ENCODE measurements at places on chromosomes 7 and 10.
A peak's percentile ranks its signal among the peaks of the same experiment; 100 is the strongest.

- DNase-seq: no peak
Observed at GRCh38 chr10:73969224-73969841, 28.6 kb upstream of the VCL start.

DNA sequence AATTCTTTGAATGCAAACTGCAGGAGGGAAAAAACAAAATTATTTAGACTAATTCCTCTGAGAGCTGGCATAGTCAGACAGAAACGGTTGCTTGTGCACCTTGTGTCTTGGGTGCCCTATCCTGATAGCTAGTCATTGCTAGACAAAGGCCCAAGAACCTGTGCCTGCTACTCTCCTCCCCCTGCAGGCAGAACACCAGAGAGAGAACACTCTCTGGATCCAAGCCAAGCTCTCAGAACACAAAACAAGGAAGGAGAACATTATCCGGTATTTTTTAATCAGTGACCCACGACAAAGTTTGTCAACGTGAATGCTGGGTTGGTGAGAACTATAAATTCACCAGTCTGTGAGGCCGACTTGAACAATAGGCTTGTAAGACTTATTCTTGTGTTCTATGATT is 18.8 kb upstream of the PPP1R9A start:
- DNase-seq: no peak

DNA sequence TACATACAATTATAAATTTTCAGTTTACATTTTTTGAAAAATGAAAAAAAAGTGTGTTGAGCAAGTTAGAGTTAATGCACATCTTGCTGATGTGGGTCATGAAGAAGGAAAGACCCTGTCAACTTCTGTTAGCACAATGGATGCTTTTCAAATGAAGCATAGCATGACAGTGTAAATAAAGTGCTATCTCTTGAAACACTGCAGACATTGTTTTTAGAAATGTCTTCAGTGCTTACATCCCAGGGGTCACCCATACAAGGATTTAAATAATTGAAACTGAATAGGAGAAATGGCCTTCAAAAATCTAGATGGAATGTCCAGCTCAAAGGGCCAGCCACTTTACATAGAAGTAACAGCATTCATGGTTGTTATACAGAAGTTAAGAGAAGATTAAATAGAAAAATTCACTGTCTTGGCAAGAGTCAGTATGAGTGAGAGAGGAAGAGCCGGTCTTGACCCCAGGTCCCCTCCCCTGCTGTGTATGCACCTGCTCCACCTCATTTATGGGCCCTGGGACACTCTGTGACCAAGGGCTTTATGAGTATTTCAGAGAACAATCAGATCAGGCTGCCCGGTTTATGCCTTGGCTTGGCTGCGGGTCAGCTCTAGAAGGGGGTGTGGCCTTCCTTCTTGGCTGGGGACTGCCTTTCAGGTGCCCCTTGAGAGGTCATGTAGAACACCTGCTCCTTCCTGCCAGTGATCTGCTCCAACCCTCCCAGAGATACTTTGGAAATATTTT is 237.7 kb upstream of the TMEM72 start:
- DNase-seq: peak; percentile 30

DNA sequence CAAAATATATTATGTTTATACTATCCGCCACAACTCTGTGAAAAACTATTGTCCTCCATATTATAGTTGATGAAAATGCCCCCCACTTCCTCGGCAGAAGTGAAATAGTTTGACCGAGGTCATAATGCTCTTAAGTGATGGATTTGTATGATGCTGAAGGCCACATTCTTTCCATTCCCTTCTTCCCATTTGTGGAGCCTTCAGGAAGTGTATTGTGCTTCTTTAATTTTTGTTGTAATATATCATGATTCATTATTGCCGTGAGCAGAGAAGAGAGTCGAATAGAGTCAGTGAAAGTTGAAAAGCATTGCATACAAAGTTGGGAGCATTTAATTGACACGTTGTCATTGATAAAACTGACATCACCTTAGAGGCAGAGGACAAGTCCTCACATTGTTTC is 460.3 kb downstream of the SUGCT start:
- no peak for DNase-seq

GRCh38 chr7:93053949-93054943 is 63.5 kb downstream of the SAMD9 start:
- DNase-seq: no peak

DNA sequence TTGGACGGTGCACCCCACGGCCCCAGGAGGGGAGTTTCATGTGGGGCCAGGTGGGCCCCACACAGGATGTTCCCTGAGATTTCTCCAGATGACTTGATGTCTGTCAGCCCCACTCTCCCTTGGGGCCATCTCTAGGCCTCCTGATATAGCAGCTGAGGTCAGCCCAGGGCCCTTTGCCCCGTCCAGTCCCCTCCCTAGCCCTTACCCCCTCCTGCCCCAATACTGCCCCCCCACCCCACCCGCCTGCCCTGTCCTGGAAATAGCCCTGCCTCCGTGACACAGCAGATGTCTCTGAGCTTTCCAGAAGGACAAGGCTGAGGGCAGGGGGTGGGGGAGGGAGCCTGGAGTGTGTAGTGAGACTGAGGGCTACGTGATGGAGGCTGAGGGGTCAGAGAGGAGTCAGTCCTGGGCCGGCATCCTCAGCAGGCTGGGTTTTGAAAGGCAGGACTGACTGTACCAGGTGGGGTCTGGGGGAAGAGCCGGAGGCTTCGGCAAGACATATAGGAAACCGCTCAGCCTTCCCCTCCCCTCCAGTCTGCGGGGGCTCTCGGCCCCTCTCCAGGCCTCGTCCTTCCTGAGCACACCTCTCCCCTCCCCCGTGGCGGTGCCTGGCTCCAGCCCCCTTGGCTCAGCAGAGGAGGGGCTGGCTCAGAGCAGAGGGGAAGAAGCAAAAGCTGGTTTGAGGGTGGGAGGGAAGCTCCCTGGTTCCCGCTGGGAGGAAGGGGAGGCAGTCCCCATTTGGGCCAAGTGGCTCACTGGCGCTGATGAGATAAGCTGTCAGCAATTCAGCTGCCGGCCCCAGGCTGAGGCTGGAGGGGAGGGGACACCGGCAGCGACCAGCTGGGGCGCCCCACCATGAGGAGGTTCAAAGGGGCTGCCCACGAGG is 2.0 kb downstream of the FLNC start:
- no peak for DNase-seq

GRCh38 chr7:43077285-43077684 is 35.2 kb upstream of the HECW1 start:
- no peak for DNase-seq

DNA sequence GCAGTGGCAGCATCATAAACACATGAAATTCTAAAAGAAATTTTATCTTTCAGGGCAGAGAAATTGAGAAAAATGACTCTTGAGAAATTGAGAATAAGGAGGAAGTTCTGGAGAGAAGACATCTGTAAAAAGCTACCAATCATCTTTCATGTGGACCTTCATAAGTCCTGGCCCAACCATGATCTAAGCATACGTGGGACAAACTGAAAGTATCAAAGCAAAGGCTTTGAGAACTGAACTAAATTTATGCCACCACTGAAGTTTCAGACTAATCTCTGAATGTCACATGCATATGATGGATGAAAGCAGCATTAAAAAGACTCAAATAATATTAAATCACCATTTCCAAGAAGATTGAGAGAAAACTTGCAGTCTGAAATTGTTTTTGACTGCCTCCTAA is 1502.8 kb upstream of the LRRTM3 start:
- no peak for DNase-seq

GRCh38 chr7:47600199-47601118 is 18.5 kb upstream of the TNS3 start:
- DNase-seq: no peak

GRCh38 chr7:42972699-42973500 is 40.7 kb downstream of the MRPL32 start:
- no peak for DNase-seq

GRCh38 chr7:93913197-93913596 is 6.8 kb downstream of the GNGT1 start:
- no peak for DNase-seq

GRCh38 chr7:131284702-131285419 is 42.8 kb upstream of the MKLN1 start:
- DNase-seq: peak; percentile 65

DNA sequence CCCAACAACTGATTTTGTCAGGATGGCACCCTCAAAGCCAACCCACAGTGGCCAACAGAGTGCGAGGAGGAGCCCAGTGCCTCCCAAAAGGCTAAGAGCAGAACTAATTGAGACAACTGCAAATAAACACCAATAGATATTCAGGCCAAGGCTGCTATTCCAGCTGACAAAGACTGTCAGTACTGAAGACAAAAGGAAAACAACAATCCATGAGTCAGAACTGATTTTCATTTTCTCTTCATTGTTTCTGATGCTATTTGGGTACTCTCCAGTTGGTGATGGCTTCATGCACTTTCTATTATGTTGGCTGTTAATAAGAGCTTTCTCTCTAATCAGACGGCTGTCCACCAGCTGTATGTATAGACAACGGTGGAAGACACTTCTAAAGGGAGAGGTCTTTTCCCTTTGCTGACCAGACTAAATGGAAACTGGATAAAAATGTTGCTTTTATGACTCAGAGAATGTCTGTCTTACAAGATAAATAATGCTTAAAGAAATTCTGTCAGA is 515.9 kb downstream of the PARD3 start:
- DNase-seq: no peak

DNA sequence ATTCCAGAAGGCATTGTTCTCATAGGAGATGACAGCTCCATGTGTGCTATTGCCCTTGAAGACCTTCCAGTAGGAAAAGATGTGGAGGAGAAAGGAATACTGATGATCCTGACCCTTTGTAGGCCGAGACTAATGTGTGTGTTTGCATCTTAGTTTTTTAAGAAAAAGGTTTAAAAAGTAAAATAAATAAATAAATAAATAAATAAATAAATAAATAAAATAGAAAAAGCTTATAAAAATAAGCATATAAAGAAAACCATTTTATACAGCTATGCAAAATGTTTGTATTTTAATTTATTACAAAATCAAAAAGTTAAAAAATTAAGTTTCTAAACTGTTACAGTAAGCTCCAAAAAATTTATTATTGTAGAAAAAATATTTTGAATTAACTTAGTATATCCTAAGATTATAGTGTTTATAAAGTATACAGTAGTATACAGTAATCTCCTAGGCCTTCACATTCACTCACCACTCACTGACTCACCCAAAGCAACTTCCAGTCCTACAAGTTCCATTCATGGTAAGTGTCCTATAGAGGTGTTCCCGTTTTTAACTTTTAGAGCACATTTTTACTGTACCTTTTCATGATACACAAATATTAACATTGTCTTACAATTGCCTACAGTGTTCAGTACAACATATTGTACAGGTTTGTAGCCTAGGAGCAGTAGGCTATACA is 435.2 kb upstream of the SEMA3A start:
- no peak for DNase-seq

DNA sequence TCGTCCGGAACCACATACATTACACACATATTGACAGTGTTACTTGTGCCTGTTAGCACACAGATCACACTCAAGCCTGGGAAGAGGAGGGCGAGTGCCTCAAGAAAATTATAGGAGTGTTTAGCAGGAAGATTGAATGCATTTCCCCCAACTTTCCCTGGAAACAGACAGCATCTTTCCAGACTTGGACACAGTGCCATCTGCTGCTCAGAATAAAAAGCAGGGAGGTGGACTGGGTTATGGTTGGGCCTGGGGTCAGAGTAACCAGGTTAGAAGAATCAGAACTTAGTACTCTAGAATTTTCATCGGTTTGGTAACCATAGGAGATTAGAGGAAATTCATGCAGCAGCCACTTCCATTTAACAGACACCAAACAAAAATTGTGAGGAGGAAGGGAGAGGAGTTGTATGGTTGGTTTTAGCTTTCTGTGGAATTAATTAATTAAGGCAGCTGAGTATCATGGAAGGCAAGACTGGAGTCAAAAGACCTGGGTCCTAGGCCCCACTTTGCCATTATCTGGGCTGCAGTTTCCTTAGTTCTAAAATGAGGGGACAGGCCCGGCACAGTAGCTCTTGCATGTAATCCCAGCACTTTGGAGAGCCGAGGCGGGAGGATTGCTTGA is 43.4 kb upstream of the OPTN start:
- no peak for DNase-seq

DNA sequence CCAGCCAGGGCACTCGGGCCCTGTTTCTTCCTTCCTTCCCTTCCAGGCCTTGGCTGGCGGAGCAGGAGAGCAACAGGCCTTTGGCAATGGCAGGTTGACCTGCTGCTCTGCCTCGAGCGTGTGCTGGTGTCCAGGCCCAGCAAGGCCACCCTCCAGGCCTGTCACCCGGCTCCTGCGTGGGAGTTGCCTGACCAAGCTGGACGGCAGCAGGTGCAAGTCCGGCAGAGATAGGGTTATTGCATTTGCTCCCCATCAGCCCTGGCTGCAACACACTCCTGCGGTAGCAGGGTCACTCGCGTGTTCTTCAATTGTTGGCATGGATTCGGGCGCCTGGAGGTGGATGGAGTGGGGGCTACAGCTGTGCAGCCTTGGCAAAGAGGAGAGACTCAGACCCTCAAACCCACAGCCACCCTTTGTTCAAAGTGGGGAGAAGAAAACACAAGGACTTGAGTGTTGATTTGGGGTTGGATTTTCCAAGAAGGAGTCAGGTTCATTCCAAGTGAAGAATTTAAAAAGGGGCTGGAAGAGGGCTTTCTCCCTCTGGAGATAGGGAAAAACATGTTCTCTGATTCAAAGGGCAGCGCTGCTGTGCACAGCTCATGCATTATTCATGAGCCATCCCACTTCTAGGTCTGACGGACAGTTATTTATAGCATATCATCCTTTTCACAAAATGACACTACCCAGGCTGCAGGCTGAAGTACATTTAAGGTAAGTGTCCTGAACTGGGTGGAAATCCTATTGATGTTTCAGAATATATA is 64.2 kb upstream of the PITRM1 start:
- DNase-seq: no peak

GRCh38 chr10:11825796-11826414 is 2.7 kb downstream of the PROSER2 start:
- DNase-seq: no peak

- DNase-seq: no peak
Observed at GRCh38 chr7:46173476-46174195, 252.6 kb upstream of the IGFBP3 start.

DNA sequence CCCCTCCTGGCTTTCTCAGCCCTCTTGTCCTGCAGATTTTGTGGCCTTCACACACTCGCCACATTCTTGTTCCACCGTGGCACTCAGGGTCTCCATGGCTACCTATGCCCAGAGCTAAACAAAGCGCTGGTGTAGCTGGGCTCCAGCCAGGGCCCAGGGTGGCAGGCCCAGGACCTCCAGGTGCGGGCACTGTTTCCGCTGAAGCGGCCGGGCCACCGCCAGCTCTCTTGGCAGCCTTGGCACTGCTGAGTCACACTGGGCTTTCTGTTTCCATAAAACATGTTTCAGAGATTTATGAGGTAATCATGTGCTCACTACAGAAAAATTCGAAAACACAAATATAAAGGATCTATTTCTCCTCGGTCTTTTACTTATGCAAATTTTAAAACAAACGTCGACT is 51.3 kb downstream of the AOC1 start:
- no peak for DNase-seq

DNA sequence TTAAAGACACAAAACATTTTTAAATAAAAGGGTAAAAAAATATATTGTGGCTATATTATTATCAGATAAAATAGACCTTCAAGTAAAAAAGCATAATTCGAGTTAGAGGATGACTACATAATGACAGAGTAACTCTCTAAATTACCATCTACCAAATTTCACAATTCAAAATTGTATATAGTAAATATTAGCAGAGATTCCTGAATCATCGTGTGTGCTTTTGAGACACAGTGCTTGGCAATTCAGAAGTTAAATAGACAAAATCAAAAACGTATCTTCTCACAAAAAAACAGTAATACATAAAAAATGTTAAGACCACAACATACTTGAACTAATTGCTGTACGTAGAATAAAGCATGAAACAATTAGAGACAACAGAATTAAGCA is 110.4 kb downstream of the AHR start:
- no peak for DNase-seq

GRCh38 chr10:20970044-20970443 is 72.9 kb upstream of the NEBL start:
- DNase-seq: no peak

Data from NCI-H187 (cell line).